T-cell (primary cell): ENCODE measurements at places on chromosomes 6 and 20. TPM values are rescaled to one million over a fixed set of nuclear protein-coding genes. Genes with fewer than 3 reads are reported as not detected.

Gene CST7
- total RNA-seq, result 46.2 TPM

Gene ADGRG6
- total RNA-seq, result 0.89 TPM

Gene HLA-DRB5
- total RNA-seq, result 9.2 TPM

Gene HLA-E
- total RNA-seq, result 1,417 TPM

Gene DTNBP1
- total RNA-seq, result 19.9 TPM

Gene FAM184A
- total RNA-seq, result 5.7 TPM

Gene GPLD1
- total RNA-seq, result 1.5 TPM

Gene CGAS
- total RNA-seq, result 14.4 TPM

Gene MEP1A
- not detected for total RNA-seq

Gene CALHM4
- total RNA-seq, result not detected

Gene ZBTB12
- total RNA-seq, result 1.0 TPM

Gene OR2H2
- not detected for total RNA-seq

Gene RING1
- total RNA-seq, result 37.7 TPM

Gene ZC3H12D
- total RNA-seq, result 117 TPM

Gene OR2H1
- total RNA-seq, result not detected

Gene PDE7B
- 1.5 TPM for total RNA-seq

Gene GGTLC1
- not detected for total RNA-seq

Gene BPIFB1
- total RNA-seq, result 0.16 TPM

Gene CLVS2
- not detected for total RNA-seq

Gene OVOL2
- not detected for total RNA-seq

Gene CST2
- total RNA-seq, result not detected

Gene HSPA12B
- not detected for total RNA-seq

Gene IMPG1
- total RNA-seq, result not detected

Gene MRAP2
- total RNA-seq, result not detected

Gene NRSN1
- total RNA-seq, result not detected

Gene ADGB
- total RNA-seq, result not detected
